Pancreas (tissue), 10 donors: ENCODE measurements at places on chromosomes 2 and 18.

DNA sequence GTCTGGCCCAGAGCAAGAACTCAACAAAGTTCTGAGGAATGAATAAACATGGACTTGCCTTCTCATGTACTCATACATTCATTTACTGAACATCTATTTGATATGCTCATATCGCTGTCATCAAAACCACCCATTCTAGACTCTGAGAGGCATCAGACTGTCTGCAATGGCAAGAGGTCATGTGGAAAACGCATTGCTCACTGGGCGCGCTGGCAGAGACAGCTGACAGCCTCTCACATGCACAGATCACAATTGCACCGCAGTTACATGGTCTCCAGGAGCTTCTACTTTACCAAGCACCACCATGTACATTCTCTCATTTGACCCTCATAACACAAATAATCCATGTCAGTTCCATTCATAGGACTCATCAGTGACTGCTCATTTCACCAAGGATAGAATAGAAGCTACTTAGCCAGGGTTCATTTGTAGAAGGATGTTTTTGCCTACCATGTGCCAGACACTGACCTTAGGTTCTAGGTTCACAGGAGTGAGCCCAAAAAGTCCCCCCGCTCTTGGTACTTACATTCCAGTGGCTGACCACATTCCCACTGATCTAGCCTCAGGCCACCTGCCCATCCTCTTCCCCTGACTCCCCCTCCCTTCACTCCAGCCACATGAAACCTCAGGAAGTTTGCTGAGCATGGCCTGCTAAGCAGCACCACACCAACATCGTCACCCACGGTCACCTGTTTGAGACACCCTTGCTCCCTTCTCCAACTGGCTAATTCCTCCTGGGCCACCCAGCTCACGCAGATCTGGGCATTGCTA is 6.1 kb downstream of the FAM124B start:
- no peak for DNase-seq

- no peak for DNase-seq
Measured at GRCh38 chr2:113848758-113849415, 41.0 kb upstream of the ACTR3 start.

DNA sequence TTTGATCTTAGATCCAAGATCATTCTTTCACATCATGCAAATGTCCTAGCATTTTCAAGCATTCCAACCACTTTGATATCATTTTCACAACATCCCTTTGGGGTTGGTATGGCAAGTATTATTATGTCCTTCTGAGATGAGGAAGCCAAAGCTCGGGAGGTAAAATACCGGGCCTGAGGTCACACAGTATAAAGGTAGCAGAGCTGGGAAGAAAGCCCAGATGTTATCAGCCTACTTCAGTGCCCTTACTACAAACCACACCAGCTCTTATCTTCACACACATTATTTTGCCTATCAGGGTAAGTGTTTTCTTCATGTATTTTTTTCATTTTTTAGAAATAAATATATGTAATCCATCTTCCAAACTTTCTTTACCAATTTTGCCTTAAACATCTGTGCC is 4.2 kb upstream of the B4GALT6 start:
- no peak for DNase-seq

GRCh38 chr18:75322206-75322605 is 105.3 kb downstream of the SMIM21 start:
- DNase-seq, result no peak

DNA sequence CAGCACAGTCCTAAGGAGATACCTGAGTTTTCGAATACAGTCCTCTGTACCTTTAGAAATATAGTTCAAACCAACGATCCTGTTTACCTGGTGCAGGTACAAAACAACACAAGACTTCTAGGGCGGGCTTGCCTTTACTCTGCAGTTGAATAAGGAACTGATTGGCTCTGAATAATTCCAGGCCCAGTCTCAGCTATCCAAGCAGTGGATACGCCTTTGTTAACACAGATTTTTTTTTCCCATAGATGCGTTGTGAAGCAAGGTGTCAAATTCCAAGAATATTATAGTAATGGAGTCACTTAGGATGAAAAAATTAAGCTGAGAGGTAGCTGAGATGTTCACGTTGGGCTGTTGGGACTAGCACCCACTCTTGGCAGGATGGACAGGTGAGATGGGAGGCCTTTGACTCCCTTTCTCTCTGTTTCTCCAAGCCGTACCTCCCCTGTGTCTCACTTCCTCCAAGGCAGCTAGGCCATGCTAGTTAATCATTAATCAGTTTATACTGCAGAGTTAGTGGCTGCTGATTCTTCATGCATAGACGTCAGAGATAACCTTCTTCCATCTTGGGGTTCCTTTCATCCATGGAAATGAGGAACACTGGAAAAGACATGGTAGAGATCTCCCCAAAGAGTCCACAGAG is 380.8 kb upstream of the ACVR2A start:
- DNase-seq, result no peak

DNA sequence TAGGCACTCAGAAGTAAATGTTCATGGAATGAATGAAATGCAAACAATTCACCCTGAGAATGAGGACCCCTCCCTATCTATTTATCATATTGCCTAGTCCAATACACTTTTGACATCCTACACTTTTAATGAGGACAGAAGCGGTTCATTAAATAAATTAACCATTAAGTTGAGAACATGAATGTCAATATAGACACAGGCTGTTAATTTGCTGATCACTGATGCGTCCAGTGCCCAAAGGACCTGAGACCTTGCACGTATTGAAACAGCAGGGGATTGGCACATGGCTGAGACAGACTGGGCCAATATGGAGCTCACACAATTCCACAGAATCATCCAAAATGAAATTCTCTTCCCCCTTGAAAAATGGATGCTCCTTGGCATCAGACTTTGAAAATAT is 430.0 kb downstream of the SLC4A3 start:
- no peak for DNase-seq

DNA sequence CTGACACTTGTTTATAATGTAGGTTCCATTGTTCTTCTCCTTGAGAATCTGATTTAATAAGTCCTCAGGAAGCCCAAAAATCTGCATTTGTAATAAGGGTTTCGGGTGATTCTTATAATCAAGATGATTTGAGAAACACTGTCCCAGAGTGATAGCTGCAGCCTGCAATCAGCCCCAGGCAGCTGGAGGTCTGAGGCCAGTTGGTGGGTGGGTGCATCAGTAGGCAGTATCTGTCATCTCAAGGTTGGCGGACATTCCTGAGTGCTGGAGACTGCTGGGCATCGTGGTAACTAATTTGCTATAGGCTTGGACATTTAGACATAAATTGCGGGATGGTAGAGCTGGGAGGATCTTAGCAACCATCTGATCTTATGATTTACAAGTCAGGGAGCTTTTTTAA is 2.7 kb upstream of the IL18RAP start:
- DNase-seq, result no peak

GRCh38 chr2:102737431-102737830 is 24.4 kb upstream of the TMEM182 start:
- DNase-seq, result no peak
